ENCODE measurements at places on chromosomes 13 and 19.

DNA sequence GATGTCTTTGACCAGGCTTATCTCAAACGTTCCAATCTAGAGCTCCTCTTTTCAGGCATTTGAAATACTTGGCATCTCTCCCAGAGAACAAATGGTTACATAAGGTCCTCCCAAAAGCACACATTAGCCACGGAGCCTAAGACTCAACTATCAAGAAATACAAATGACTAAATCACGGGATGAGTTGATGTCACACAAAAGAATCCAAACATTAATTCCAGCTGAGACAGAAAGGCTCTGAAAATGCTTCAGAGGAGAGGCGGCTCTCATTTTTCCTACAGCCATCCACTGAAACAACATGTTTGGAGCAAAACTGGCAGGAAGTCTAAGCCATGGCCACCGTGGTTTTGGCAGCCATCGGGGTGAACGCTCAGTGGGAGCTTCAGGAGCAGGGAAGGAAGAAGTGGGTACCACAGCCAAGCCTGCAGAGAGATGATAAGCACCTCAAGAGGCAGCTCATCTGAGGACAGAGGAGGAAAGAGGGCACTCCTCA lies 122.5 kb downstream of the STK24 start:
- DNase-seq, result no peak

DNA sequence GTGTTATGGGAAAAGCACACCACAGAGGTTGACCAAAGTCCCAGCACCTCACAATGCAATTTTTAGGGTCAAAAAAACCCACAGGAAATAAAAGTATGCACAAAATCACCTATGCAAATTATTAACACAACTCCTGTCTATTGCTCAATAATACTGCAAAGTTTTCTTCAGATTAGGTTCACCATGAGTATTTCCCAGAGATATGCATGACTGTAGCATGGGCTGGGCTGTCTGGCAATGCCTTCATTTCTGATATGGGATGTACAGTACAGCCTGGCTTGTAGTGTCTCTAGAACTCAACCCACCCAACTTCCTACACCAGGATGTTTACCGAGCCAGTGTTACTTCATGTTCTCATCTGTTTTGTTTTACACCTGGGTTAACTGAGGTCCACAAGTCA lies 698.7 kb upstream of the ARGLU1 start:
- no peak for DNase-seq

- no peak for DNase-seq
Measured at GRCh38 chr13:110664041-110664440, 41.9 kb downstream of the CARS2 start.

- DNase-seq, result no peak
Measured at GRCh38 chr13:39554371-39554770, 48.6 kb downstream of the LHFPL6 start.

- DNase-seq, result no peak
Measured at GRCh38 chr13:113863524-113864272, at the start of gene GAS6. Gene GAS6 (minus strand): TSS chr13:113864076. CDS start chr13:113863920, 156 bp downstream.

- DNase-seq, result no peak
Measured at GRCh38 chr13:95833719-95834118, 156.8 kb downstream of the DNAJC3 start.

DNA sequence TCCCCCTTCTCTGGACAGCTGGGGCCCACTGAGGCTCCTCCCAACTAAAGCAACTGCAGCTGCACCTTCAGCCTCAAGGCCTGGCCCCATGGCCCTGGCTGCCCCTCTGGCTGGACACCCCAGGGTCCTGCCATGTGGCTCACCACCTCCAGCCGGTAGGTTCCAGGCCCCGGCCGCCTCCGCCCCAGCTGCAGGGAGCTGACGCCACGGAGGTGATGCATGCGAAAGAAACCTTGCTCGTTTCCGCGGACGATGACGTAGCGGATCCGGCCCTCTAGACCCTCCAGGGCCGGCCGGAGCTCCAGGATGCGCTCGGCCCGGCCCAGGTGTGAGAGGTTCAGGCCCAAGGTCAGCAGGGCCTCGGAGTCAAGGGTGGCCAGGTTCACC lies 13.3 kb downstream of the CCL25 start:
- DNase-seq, result no peak

GRCh38 chr19:19531951-19532805 lies 3.5 kb downstream of the YJEFN3 start:
- DNase-seq, result peak; percentile 85

GRCh38 chr19:7992575-7992974 lies 12.9 kb downstream of the ELAVL1 start:
- no peak for DNase-seq

GRCh38 chr13:33410619-33411018 lies 125.1 kb upstream of the STARD13 start:
- no peak for DNase-seq

GRCh38 chr19:2423071-2423914 lies 4.1 kb downstream of the TIMM13 start:
- DNase-seq, result no peak

DNA sequence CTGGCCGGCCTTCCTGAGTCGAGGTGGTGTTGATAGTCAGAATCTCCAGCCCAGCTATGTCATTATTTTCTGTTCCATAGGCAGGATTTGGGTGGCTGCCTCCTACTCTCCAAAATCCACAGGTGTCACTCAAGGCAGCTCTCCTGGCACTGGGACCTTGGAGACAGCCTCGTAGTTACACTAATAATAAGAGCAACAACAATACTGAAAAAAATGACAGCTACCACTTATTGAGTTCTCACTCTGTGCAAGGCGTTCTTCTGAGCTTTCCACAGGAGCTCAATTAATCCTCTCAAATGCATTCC lies 12.2 kb upstream of the KLK12 start:
- no peak for DNase-seq

- no peak for DNase-seq
Measured at GRCh38 chr19:33520048-33520643, 1.4 kb downstream of the PEPD start.

DNA sequence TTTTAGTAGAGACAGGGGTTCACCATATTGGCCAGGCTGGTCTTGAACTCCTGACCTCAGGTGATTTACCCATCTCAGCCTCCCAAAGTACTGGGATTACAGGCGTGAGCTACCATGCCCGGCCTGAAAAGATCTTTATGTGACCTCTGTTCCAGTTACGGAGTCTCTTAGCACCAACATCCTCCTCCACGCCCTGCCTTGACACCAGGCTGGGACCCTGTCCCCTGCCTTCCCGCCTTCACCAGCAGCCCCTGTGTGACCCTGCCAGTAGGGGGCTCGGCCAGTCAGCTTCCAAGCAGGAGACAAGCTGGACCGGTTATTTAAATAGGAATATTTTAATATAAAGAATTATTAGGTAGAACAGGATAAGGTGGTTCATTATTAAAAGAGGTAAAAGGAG lies 54.2 kb downstream of the GPR12 start:
- no peak for DNase-seq

DNA sequence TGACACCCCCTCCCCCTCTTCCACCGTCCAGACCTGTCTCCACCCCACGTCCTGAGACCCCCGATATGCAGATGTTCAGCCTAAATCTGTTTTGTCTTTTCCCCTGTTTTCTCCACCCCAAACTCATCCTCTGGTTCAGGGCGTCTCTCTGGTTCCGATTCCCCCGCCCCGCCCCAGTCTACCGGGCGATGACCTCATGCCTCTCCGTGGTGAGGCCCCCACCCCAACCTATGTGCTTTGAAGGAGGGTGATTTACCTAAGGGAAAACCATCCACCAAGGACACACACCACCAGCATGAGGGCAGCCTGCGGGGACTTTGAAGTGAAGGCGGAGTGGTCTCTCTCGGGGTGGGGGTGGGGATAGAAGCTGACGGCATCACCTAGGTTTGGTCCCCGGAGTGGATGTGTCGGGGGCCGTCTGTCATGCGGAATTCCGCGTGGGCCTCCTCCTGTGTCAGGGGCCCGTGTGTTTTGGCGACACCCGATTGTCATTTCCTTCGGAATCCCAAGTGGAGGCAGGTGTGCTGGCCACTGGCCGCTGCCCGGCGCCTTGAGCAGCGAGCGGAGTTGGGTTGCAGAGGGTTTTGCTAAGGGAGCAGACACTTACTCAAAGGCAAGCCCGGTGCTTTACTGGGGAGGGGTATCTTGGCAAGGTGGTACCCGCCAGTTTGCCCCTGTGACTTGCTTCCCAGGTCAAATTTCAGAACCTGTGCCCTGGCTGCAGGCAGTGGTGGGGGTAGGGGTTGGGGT lies 1.4 kb downstream of the FZR1 start:
- DNase-seq, result peak; percentile 31

GRCh38 chr13:66675620-66676019 lies 554.5 kb downstream of the PCDH9 start:
- no peak for DNase-seq

- DNase-seq, result no peak
Measured at GRCh38 chr19:6260376-6260775, 19.4 kb downstream of the MLLT1 start.

DNA sequence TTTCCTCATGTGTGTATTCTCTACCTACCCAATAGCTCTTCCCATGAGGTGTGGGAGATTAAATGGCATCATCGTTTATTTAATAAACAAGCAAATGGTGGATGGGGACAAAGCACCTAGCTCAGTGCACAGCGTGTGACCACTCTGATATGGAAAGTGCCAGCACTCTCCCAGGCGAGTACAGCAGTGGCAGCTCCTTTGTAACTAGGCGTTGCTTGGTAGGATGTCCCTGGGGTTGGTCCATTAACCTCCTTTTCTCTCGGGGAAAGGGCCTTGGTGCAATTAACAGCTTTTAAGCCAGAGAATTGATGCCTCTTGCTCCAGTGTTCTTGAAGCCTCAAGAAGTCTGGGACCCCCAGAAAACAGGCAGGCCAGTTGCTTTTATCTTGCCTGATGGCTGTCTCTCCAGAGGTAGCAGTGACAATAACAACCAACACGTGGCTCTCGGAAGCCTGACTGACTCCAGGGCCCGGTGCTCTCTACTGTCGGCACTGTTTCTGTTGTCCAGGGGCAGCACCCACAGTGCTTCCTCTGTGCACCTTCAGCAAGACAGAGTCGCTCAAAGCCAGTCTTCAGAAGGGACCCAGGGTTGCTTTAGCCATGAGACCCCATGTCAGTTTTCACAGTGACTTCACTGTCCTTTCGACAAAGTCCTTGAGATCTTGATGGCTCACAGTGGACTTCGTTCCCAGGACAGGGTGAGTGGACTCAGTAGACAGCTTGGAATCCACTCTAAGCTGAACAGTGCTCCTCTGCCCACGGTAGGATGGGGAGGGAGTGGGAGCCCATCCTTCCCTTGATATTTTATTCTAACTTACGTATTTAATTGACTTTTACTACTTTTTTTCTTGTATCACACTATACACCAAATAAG lies 33.9 kb upstream of the NPAS1 start:
- DNase-seq, result no peak

DNA sequence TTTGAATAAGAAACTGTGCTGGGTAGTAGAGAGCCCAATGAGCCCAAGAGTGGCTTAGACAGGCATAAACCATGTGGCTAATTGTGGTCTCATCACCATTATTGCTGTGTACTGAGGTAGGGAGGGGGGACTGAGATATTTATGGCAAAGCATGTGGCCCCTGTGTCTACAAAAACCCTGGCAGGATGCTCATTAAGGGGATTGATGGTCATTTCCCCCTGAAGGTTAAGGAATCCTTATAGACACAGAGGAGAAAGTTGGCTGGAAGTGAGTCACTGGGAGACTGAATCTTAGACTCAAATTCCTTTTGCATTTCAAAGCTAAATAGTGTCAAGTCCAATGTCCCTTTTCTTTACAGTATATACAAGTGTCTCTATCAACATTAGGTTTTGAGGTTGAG lies 9.8 kb upstream of the DACT3 start:
- DNase-seq, result no peak

DNA sequence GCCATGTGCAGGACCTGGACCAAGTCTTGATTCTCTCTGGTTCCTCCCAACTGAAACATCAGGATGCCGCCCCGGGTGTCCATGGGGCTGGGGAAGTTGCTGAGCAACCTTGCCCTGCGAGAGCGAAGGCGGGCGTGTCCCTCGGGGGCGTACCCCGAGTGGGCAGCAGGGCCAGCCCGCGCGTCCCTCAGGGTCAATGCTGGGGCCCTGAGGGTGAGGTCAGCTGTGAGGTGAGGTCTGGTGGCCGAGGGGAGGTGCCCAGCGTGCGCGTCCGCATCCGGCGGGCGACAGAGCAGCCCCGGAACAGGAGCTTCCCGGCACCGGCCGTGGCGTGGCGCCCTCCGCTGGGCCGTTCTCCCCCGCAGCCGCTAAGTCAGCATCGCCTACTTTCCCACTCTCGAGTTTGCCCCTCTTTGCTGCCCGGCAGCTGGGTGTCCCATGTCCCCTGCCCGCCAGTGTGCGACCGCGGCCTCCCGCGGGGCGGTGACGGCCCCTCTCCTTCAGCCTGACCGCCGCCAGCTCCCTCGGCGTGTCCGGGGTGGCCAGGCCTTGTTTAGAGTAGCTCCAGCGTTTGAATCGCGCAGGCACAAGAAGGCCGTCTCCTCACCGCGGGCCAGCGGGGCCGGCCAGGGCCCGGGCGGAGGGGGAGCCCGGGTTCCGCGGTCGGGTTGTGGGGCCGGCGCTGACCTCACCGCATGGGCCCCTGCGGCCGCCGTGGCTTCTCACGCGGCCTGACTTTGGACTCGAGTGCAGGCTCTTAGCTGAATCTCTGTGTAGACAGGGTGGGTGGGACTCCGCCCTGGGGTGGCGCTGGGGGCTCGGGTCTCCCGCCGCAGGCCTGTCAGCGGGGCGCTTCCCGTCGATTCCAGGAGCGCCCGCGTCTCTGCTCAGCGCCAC lies 33.0 kb downstream of the GJA3 start:
- DNase-seq, result peak; percentile 32

GRCh38 chr13:29498426-29499040 lies 97.0 kb downstream of the SLC7A1 start:
- no peak for DNase-seq

DNA sequence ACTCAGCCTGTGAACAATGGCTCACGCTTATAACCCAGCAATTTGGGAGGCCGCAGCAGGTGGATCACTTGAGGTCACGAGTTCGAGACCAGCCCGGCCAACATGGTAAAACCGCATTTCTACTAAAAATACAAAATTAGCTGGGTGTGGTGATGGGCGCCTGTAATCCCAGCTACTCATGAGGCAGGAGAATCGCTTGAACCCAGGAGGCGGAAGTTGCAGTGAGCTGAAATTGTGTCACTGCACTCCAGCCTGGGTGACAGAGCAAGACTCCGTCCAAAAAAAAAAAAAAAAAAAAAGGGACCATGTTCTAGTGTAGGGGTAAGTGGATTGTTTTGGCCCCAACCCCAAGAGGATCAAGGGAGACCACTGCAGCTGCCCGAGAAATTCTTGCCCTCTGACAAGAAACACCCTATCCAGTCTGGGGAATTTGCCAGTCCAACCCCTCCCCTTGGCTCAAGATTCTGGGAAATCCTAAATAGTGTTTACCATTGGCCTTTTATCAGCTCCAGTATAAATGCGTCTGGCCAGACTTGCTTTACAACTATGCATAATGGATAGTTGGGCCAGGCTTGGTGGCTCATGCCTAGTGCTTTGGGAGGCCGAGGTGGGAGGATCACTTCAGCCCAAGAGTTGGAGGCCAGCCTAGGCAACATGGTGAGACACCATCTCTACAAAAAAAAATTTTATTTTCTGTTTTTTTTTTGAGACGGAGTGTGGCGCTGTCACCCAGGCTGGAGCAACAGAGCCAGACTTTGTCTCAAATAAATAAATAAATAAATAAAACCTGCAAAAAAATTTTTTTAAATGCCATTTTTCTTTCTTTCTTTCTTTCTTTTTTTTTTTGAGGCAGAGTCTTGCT lies 5.1 kb upstream of the DHDH start:
- DNase-seq, result no peak

All from activated CD4-positive, alpha-beta T cell treated with anti-CD3 and anti-CD28 coated beads, Interleukin-2, amount 10 ng/mL, durations not matched to agents 7 days and 5 days (primary cell).